ENCODE measurements at places on chromosomes 7 and 10.

GRCh38 chr7:18289788-18290187 is 205.8 kb upstream of the HDAC9 start:
- no peak for DNase-seq

GRCh38 chr7:142439739-142440138 is 181.9 kb upstream of the PRSS58 start:
- no peak for DNase-seq

DNA sequence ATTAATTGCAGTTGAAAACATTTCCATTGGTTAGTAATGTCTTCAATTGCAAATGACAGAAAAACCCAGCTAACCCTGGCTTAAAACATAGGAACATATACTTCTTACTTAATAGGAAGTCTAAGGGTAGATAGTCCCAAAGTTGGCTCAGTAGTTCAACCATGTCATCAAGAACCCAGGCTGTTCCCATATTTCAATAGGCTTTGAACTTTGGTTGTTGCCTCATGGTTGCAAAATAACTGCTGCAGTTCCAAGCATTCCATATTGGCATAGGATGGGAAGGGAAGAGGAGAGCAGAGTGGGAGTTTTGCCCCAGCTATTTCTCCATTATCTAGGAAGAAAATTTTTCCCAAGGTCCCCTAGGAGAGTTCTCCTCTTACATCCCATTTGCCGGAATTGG is 81.4 kb upstream of the EEPD1 start:
- DNase-seq, result no peak

DNA sequence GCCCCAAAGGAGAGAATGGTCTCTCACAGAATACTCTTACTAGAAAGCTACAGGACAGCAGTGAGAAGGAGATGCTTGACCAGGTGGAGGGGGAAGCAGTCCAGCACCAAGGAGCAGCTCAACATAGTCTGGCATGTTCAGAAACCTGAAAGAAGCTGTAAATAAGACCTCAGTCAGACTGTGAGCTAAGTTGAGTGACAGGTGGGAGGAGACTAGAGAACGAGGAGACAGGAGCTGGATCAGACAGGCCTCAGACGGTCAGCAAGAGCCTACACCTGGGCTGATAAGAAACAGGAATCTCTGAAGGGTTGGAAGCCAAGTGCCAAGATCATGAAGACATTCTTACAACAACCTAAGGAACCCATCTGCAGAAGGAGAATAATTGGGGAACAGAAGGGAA is 54.5 kb downstream of the ELMO1 start:
- DNase-seq, result no peak

- DNase-seq, result no peak
Measured at GRCh38 chr10:78416031-78417011, 382.7 kb downstream of the RPS24 start.

DNA sequence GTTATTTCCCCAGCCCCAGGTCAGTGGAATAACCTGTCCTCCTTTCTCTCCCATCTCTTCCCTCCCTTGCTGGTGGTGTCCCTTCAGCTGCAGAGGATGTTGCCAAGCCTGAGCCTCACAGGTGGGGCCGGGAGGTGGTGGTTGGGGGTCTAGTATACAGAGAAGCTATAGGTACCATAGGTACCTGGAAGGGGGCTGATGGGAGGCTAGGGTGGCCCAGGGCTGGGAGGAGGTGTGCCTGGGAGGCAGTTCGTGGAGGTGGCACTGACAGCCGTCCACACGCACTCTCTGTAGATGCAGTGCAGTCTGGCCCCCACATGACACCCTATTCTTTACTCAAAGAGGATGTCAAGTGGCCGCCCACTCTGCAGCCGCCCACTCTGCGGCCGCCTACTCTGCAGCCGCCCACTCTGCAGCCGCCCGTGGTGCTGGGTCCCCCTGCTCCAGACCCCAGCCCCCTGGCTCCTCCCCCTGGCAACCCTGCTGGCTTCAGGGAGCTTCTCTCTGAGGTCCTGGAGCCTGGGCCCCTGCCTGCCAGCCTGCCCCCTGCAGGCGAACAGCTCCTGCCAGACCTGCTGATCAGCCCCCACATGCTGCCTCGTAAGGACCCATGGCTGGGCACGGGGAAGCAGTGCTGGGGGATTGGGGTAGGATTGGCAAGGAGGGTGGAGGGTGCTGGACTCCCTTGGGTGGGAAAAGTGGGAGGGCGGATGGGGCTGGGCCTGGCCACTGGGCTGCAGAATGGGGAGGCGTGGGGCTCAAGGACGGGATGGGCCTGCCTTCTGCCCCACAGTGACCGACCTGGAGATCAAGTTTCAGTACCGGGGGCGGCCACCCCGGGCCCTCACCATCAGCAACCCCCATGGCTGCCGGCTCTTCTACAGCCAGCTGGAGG is 9.5 kb downstream of the IRF5 start:
- no peak for DNase-seq

- no peak for DNase-seq
Measured at GRCh38 chr10:1020460-1020859, 5.2 kb downstream of the IDI2 start.

- DNase-seq, result no peak
Measured at GRCh38 chr10:11401264-11402235, 209.9 kb downstream of the USP6NL start.

GRCh38 chr10:63666836-63667383 is 145.7 kb downstream of the REEP3 start:
- DNase-seq, result no peak

DNA sequence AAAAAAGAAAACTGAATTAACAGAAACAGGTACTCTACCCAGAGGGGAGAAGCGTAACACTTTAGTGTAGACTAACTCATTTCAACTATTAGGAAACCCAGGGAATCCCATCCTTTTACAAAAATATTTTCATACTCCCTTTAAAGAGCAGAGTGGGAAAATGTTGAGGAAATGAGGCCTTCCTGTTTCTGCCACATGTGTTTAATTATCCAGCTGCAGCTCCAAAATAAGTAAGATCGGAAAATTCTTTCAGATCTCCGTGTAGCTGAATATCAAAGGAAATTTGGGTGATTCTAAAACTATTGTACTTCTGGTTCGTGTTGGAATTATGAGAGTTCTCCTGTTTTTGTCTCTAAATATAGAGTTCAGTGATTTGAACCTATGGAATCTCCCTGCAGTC is 58.0 kb upstream of the CAV2 start:
- DNase-seq, result no peak

- no peak for DNase-seq
Measured at GRCh38 chr10:88232983-88233543, 350.1 kb downstream of the RNLS start.

- DNase-seq, result no peak
Measured at GRCh38 chr10:34121781-34122622, 693.1 kb downstream of the PARD3 start.

Data from iPS DF 6.9 (cell line).